ENCODE measurements at places on chromosomes 1 and 21.

GRCh38 chr1:228289996-228290881 is 82.4 kb downstream of the OBSCN start:
- no peak for DNase-seq

- DNase-seq, result no peak
These were observed 149.7 kb upstream of the JUN start for GRCh38 chr1:58933599-58933926.

GRCh38 chr1:115753830-115754229 is 14.7 kb downstream of the CASQ2 start:
- no peak for DNase-seq

DNA sequence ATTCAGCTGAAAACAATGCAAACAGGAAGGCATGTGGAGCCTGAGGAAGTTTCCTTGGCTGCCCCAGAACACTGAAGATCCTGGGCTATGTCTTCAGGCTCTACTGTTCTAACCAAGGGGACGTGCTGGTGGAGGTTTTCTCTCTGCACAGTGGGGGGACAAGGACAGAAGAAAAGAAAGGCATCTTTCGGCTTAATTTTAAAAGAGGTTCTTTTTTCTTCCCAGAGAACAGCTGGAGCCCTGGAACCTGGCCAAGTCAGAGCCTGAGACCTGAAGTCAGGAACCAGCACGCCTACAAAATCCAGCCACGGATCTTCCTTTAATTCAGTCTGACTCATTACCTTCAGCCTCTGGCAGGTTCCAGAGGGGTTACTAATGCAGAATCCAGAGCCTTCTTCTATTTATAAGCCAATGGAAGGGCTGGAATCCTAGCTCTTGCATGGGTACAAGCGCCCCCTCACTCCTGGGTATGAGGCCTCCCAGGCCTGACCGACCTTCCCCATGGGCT is 19.8 kb downstream of the CTNNBIP1 start:
- no peak for DNase-seq

- no peak for DNase-seq
These were observed 145.5 kb upstream of the IRF2BP2 start for GRCh38 chr1:234755449-234755863.

GRCh38 chr1:57835620-57836019 is 411.8 kb upstream of the DAB1 start:
- no peak for DNase-seq

- DNase-seq, result no peak
These were observed 845.5 kb upstream of the ADGRL4 start for GRCh38 chr1:79852004-79852403.

GRCh38 chr1:160682983-160683865 is 28.4 kb downstream of the CD48 start:
- no peak for DNase-seq

DNA sequence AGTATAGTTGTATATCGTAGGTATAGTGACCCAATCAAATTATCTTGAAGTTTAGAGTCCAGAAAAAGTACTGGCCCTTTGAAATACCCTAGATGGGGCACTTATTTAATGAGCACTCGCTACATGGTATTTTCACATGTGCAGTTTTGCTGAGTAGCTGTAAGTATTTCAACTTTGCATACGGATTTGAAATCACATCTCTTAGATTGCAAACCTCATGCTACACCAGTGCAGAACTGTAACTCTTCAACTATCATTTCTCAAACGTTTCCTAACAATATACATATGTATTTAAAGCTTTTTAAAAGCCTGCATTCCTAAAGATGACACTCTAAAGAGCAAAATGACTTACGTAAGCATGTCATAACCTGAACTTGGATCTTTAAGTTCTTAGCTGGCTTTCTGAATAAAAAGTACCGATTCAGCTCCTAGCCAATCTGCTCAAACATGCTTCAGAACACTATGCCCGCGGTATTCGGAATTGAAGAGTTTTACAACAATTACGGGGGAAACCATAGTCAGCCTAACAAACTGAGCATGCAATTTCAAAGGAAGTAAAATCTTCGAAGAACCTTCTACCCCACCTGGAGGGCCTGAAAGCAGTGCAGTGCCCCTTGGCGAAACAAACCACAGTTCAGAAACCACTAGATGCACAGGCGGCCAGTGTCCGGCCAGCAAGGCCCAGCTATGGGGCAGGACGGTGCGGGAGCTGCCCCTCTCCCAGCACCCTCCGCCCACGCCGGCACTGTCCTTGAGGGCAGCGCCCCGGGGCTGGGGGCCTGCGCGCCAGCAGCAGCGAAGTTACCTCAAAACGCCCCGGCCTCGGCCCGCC is 863 bp downstream of the FH start:
- peak; percentile 16 for DNase-seq

GRCh38 chr1:60413091-60413490 is 339.5 kb upstream of the C1orf87 start:
- no peak for DNase-seq

- DNase-seq, result no peak
These were observed 66.6 kb downstream of the BACE2 start for GRCh38 chr21:41234569-41234968.

GRCh38 chr1:186497651-186498050 is 36.7 kb upstream of the PDC start:
- no peak for DNase-seq

DNA sequence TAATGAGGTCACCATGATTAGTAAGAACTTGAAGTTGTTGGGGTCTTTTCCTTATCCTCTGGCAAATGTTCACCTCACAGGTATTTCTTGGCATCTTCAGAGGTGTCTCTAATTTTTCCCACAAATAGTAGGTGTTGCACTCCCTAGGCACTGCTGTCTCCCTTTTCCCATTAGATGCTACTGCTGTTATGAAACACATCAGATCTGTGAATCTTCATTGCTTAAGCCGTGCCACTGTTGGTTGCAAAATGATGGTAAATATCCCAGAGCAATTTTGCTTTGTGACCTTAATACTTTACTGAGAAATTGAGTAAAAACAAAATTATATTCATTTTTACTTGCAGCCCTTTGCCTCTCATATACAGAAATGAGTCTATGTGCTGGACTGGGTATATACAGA is 169.6 kb downstream of the KCNK2 start:
- no peak for DNase-seq

GRCh38 chr21:42313501-42313969 is 1.7 kb downstream of the TFF3 start:
- no peak for DNase-seq

- peak; percentile 63 for DNase-seq
These were observed 10.8 kb downstream of the ADAMTSL4 start for GRCh38 chr1:150560011-150560438.

- DNase-seq, result no peak
These were observed 11.8 kb downstream of the PLA2G2F start for GRCh38 chr1:20150969-20151368.

DNA sequence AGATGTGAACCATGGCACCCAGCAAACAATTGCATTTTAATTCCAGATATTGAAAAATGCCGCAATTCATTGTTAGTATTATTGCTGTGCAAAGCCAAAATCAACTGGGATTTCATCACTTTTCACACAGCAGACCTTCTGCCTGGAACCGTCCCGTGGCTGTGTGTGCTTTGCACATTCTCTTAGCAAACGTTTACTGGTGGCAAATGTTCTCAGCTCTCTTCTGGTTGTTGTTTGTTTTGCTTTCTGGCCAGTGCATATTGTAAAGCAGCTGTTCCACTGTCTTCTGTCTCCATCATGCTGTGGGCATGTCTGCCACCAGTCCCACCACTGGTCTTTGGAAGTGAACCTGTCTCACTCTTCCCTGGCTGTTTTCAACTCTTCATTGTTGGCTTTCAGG is 19.8 kb upstream of the TTLL10 start:
- DNase-seq, result no peak

- no peak for DNase-seq
These were observed 226.3 kb downstream of the HLX start for GRCh38 chr1:221105578-221105977.

- DNase-seq, result no peak
These were observed 125.0 kb upstream of the TMPRSS2 start for GRCh38 chr21:41632748-41633475.

GRCh38 chr1:247448107-247448791 is 9.7 kb downstream of the OR2B11 start:
- DNase-seq, result peak; percentile 9

DNA sequence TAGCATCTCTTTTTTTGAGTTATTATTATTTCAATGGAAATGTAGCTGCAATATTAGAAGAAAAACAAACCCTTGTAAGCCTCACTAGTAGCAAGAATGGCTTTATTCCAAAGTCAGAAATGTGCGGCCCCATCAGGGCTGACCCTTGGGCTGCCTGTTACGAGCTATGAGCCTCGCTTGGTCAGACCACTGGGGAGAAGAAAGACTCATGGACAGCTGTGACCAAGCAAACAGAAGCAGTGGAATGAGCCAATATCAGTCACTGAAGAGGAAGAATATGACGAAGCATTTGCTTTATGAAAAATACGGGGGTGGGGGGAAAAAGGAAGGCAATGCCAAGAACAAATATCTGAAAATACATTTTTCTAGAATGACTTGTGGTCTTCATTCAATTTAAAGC is 504.5 kb downstream of the LMO4 start:
- no peak for DNase-seq

DNA sequence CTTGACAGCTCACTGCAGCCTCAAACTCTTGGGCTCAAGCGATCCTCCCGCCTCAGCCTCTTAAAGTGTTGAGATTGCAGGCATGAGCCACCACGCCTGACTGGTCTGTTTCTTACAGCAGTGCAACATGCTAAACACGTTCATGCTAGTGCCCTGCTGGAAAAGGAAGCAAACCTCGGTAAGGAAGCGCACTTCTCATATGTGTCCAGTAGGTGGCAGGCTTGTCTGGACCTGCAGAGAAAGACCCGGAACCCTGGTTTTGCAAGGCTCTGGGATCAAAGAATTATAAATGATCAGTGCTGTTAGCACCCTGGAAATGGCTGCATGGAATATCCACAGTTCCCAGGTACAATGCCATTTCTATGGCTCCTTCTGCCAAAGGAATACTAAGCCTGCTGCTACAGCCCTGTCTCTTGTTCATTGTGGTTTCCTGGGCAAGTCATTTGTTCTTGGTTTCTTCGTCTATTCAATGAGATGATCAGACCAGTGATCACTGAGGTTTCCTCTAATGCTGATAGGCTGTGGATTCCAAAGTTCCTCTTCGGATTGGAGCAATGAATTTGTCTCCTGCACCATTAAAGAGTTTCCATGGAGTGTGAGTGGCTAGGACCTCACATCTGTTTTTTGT is 15.9 kb downstream of the RNU5D-1 start:
- DNase-seq, result peak; percentile 51

Measured in stimulated activated CD4-positive, alpha-beta T cell treated with anti-CD3 and anti-CD28 coated beads, TNF-alpha, amount 100 ng/mL, for 48 hours (primary cell).